ENCODE measurements at places on chromosomes 13 and 19.

- DNase-seq: no peak
These were observed 151.3 kb downstream of the CYSLTR2 start for GRCh38 chr13:48804821-48805601.

DNA sequence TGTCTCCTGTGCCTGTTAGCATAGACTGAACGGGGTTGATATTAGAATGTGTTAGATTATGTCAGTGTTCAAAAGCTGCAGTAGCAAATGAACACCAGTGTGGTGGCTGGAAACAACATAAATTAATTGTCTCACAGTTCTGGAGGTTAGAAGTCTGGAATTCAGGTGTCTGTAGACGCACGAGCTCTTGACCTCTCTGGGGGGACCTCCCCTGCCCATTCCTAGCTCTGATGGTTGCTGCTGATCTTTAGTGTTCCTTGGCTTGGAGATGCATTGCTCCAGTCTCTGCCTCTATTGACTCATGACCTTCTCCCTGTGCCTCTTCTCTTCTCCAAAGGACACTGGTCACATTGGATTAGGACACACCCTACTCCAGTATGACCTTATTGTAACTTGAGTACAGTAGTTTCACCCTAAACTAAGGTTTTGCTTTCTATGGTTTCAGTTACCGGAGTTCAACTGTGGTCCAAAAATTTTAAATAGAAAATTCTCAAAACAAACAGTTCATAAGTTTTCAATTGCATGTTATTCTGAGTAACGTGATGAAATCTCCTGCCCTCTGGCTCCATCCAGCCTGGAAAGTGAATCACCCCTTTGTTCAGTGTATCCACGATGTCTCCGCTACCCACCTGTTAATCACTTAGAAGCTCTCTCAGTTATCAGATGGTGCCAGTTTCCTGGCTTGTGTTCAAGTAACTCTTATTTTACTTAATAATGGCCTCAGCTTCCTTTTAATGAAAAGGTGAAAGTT, 273.2 kb downstream of the MYO16 start:
- no peak for DNase-seq

DNA sequence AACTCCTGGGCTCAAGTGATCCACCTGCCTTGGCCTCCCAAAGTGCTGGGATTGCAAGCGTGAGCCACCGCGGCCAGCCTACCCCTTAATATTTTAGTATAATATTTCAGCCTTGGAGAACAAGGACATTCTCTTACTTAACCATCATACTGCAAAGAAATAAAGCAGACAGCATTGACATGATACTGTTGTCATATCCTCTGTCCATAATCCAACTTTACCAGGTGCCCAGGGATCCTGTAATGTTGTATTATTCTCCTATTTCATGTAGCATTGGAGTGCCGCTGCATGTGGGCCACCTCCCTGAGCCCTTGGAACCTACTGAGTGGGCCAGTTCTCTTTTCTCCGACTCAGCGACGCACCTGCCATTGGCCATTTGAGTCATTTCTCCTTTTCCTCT, 21.4 kb upstream of the EHD2 start:
- no peak for DNase-seq

DNA sequence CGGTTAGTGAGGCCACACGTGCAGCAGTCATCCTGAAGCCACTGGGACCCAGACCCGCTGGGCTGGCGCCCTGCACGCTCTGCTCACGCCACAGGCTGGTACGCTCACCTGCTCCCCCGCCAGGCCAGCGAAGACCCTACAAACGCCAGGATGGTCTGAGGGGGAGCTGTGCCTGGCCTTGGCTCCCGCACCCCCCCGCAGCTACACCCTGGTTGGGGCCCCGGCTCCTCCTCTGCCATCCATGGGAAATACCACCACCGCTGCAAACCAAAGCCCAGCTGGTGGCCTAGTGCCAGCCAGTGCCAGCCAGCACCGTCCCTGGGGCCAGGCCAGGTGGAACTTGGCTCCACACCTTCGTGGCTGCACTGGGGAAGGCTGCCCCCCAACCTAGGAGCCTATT, 23.3 kb upstream of the CACTIN start:
- no peak for DNase-seq

DNA sequence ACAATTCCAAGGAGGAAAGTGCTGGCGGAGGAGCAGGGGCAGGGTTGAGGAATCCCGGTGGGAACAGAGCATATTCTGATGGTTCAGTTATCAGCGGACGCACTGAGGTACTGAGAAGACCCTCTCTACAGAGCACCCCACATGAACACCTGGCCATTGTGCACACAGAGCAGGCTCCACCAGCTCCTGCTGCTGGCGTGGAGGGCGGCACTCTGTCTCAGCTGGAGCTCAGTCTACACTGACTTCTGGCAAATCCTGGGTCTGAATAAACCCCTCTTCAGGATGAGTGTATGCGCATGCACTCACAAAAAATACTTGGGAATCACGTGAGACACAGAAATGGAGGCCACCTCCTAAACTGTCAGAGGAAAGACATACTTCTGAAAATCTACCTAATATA, 114.4 kb upstream of the IRS2 start:
- DNase-seq: no peak

DNA sequence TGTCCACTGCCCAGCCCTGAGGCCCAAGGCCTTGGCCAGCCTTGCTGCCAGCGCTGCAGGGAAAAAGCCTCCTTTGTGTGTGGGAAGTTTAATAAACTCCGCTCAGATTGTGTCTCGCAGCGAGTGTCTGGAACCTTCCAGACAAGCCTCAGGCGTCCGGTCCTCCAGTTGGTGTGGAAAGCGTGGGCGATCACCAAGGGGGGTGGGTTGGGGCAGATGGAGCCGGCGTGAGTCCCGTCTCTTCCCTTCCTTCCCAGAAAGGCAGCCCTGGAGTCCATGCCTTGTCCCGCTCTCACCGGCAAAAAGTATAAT, 4.6 kb downstream of the STK11 start:
- no peak for DNase-seq

DNA sequence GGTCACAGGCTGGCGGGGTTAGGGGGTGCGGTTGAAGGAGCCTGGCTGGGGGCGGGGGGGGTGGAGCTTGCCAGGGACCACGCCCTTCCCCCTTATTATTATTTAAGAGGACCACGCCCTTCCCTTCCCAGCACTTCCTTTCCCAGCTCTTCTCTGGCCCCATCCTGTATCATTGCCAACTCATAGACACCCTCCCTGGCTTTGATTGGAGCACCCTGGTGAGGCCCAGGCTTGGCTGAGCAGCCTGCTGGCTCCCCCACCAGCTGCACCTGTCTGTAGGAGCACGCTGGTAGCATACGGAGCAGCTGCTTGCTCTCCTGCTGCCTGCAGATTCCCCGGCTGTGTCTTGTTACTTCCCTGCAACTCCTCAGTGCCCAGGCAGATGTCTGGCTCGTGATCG, 62.5 kb upstream of the PDX1 start:
- no peak for DNase-seq

GRCh38 chr19:15448778-15449619, 757 bp downstream of the WIZ start:
- no peak for DNase-seq

DNA sequence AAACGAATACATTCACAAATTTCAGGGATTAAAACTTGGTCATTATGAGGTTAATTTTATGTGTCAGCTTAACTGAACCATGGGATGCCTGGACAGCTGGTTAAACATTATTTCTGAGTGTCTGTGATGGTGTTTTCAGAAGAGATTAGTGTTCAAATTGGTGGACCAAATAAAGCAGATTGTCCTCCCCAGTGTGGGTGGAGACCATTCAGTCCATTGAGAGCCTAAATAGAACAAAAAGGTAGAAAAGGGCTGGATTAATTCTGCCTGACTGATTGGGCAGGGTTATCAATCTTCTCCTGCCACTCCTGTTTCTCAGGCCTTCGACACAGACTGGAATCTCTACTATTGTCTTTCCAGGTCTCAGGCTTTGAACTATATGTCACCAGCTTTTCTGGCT, 203.8 kb upstream of the SLITRK6 start:
- no peak for DNase-seq

DNA sequence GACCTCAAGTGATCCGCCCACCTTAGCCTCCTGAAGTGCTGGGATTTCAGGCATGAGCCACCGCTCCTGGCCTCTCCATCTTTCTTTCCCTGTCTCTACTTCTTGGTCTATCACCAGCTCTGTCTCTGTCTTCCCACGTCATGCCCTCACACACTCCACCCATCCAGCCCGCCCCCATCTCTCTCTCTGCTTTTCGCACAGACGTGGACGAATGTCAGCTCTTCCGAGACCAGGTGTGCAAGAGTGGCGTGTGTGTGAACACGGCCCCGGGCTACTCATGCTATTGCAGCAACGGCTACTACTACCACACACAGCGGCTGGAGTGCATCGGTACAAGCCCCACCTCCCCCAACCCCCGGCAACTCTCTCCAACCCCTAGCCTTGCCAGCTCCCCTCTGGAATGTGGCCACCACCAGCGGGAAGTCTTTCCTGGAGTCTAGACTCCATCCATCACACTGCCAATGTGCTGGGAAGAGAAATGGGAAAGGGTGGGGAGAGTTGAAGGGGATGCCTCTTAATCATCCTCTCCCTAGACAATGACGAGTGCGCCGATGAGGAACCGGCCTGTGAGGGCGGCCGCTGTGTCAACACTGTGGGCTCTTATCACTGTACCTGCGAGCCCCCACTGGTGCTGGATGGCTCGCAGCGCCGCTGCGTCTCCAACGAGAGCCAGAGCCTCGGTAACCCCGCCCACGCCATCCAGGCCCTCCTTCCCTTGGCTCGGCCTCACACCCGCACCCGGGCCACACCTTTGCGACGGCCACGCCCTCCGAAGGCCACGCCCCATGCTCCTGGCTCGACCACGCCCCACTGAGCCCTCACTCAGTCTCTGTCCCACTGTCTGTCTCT, 22.5 kb downstream of the LTBP4 start:
- DNase-seq: no peak

- DNase-seq: no peak
These were observed 19.6 kb upstream of the FRY start for GRCh38 chr13:32011971-32012370.

GRCh38 chr13:101554420-101555125, 102.1 kb downstream of the ITGBL1 start:
- DNase-seq: no peak

DNA sequence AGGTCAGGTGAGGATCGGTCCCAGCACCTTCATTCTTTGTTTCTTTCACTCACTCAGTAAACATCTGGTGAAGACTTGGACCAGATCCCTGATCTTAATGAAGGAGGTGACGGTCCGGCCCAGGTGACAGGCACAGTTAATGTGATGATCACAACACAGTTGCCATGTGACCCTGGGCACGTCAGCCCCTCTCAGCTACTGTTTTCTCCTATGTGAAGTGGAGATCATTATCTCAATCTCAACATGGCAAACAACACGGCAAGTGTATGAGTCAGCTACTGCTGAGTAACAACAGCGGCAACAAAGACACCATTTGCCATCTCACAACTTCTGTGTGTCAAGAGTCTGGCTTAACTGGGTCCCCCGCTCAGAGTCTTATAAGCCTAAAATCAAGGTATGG, 74.6 kb downstream of the GNG7 start:
- DNase-seq: no peak

GRCh38 chr13:67341406-67341805, 111.3 kb upstream of the PCDH9 start:
- DNase-seq: no peak

All from activated CD8-positive, alpha-beta memory T cell treated with anti-CD3 and anti-CD28 coated beads, Interleukin-2, amount 50 U/mL, for 48 hours (primary cell).